Naive B cell (primary cell): ENCODE measurements at places on chromosomes 5 and 9. TPM values are rescaled to one million over a fixed set of nuclear protein-coding genes. Genes with fewer than 3 reads are reported as not detected.
A peak's percentile ranks its signal among the peaks of the same experiment; 100 is the strongest.

GRCh38 chr5:157212307-157212706 is 31.7 kb downstream of the ITK start:
- no peak for DNase-seq

DNA sequence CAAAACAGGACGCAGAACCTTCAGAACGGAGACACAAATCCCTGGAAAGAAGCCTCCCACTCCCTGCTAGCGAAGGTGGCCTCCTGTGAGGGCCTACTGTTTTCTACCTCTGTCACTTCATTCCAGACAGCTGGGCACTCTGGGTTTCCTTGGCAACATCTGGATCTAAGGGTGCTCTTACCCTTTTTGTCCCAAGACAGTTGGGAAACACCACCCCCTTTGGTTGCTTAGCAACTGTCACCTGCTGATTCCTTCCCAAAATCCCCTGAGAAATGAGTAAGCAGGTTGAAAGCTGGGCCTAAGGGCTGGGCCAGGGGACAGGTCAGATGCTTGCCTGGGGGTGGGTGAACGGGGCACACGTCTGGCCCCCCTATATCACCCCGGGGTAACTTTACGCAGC is 29.4 kb downstream of the NANS start:
- no peak for DNase-seq

- DNase-seq: no peak
Observed at GRCh38 chr9:109035684-109036423, 22.6 kb upstream of the CTNNAL1 start.

GRCh38 chr9:14256588-14256987 is 57.4 kb downstream of the NFIB start:
- DNase-seq: no peak

GRCh38 chr5:95417971-95418370 is 26.8 kb downstream of the FAM81B start:
- no peak for DNase-seq

DNA sequence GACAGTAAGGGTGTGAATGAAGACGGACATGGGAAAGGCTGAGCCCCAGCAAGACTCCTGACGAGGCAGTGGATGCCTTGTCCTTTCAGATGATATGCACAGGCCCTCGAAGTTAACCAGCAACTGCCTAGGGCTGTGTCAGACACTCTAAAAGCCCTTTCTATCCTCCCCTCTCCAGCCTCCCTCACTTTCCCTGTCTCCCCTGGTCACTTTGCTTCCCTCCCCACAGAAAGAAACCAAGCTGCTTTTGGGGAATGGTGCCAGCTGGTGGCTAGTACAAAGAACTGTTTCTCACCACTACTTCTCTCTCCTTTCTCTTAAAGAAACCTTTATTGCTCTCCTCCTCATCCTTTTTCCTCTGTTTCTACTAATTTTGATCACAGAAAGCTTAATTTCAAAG is 21.4 kb downstream of the LHFPL2 start:
- no peak for DNase-seq

- DNase-seq: no peak
Observed at GRCh38 chr9:80937645-80938044, 751.7 kb downstream of the TLE1 start.

DNA sequence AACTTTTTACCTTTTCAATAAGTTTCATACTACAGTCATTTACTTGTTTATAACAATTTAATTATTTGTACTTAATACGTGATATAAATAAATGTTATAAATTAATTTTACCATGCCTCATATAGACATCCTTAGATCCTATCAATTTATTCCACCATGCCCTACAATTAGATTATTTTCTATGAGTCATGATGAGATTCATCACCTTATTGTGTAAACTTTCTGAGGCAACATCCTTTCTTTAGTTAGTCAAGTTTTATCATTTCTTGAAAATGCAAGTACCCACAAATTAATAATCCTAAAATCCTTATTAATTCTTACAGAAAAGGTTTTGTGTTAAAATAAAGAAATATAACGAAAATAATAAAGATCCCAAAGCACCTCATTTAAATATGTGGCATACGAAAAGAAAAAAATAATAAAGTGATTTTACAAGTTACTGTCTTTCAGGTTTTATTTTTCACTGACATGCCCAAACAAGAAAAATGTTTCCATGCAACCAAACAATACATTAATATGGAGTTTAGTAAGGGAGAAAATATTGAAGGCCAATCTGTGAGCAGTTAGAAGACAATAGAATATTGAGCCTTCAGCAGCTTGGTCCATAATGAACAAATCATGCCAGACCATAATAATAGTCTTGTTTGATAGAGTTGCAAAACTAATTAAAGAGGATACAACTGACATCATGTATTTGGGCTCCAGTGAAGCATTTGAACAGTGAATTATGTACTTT is 188.7 kb upstream of the MRPS30 start:
- DNase-seq: no peak

DNA sequence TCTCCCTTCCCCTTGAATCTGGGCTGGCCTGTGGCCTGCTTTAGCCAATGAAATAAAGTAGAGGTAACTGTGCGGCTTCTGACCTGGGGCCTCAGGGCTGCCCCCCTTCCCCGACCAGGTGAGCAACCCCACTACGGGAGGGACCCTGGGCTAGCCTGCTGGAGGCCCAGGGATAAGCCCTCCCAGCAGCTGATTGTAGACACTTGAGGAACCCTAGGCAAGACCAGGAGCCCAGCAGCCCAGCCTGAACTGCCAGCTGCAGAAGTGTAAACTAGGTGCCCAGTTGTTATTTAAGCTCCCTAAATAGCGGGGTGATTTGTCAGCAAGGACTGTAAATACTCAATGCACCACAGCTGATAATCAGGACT is 41.3 kb downstream of the RAPGEF1 start:
- DNase-seq: no peak

DNA sequence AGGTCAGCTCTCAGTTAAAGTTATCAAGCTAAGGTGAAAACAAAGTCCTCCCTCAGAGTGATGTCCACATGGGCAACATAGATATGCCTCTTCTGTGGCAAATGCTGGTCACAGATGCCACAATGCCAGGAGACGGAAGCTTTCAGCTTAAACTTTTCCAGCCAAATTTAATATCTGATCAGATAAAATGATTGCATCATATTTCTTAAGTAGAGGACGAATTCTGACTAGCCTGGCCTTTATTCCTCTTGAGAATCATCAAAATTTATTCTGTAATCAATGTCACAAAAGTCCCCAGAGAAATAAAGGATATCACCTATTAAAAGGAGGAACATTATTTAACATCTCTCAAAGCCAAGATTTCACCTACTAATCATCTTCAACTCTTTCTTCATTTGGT is 161.9 kb downstream of the MARCHF11 start:
- DNase-seq: no peak

DNA sequence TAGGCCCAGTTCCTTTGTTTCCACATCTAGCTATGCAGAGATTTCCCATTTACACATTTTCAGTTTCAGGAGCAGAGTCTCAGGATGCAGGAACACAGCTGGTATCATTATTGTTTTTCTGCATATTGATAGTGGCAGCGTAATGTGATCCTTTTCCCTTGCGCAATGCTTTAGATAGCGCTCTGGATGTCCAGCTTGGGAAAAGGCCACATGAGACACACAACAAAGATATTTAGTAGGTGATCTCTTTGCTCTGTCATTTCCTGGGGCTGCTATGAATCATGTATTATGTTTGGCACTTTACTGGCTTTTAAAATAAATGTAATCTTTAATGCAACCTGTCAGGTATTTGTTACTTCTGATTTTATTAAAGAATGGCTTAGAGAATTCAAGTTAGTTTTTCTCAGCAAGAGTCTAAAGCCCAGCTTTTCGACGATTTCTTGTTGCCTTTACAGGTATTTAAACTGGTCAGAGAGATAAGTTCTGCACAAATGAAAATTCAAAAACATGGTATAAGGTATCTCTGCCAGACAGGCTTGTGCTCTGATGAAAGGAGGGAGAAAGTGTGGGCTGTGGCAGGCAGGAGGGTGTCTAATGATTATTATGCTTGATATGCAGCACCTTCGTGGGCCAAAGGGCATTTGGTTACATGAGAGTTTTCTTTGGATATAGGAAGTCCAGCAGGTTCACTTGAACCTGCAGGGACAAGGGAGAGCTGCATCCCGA is 42.2 kb downstream of the PTTG1 start:
- DNase-seq: no peak

GRCh38 chr9:100216178-100216787 is 117.2 kb downstream of the INVS start:
- peak; percentile 59 for DNase-seq

- peak; percentile 35 for DNase-seq
Observed at GRCh38 chr9:107637421-107638420, 148.2 kb upstream of the KLF4 start.

DNA sequence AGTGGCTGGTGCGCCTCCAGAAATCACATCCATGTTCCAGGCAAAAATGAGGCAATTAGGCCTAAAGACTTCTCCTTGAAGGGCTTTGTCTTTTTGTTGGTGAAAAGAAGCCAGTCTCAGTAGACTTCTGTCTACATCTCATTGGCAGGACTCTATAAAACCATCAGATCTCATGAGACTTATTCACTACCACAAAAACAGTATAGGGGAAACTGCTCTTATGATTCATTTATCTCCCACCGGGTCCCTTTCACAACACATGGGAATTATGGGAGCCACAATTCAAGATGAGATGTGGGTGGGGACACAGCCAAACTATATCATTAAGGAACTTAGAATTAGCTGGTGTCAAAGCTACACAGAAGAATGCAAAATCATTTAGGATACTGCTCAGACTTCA is 77.7 kb upstream of the SNX2 start:
- DNase-seq: no peak

HMMR gene
- polyA plus RNA-seq: 0.92 TPM

PTGR1 gene
- polyA plus RNA-seq: not detected

GOLM1 gene
- not detected for polyA plus RNA-seq

ZFP2 gene
- 1.8 TPM for polyA plus RNA-seq

FBP1 gene
- 4.5 TPM for polyA plus RNA-seq

NPDC1 gene
- not detected for polyA plus RNA-seq

SLU7 gene
- polyA plus RNA-seq: 115 TPM

LCP2 gene
- polyA plus RNA-seq: 9.9 TPM

LCN15 gene
- not detected for polyA plus RNA-seq

C7 gene
- polyA plus RNA-seq: not detected

SLC45A2 gene
- polyA plus RNA-seq: not detected
